ENCODE measurements at places on chromosomes 13 and 19.

GRCh38 chr19:45172173-45172572 lies 5.9 kb downstream of the TRAPPC6A start:
- DNase-seq, result no peak

- no peak for DNase-seq
Observed at GRCh38 chr13:53124623-53125022, 96.0 kb downstream of the OLFM4 start.

- no peak for DNase-seq
Observed at GRCh38 chr19:35087393-35087792, 28.2 kb upstream of the FXYD3 start.

DNA sequence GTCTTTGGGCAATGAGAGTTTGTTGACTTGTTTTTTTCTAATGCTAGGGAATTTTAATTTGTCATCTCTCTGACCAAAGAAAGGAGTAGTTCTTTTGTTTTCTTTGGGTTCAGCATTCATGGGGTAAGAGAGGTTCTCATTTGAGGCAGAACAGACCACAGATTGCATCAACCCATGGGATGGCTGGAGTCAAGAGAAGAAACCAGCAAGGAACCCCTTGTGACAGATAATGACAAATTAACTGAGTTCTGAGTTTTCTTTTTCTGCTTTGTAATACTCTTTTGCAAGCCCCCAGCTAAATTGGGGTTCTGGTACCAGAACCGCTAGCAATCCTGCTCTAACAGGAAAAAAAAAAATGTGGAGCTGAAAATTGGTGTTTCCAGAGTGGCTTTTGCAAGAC lies 864.1 kb downstream of the DIAPH3 start:
- no peak for DNase-seq

DNA sequence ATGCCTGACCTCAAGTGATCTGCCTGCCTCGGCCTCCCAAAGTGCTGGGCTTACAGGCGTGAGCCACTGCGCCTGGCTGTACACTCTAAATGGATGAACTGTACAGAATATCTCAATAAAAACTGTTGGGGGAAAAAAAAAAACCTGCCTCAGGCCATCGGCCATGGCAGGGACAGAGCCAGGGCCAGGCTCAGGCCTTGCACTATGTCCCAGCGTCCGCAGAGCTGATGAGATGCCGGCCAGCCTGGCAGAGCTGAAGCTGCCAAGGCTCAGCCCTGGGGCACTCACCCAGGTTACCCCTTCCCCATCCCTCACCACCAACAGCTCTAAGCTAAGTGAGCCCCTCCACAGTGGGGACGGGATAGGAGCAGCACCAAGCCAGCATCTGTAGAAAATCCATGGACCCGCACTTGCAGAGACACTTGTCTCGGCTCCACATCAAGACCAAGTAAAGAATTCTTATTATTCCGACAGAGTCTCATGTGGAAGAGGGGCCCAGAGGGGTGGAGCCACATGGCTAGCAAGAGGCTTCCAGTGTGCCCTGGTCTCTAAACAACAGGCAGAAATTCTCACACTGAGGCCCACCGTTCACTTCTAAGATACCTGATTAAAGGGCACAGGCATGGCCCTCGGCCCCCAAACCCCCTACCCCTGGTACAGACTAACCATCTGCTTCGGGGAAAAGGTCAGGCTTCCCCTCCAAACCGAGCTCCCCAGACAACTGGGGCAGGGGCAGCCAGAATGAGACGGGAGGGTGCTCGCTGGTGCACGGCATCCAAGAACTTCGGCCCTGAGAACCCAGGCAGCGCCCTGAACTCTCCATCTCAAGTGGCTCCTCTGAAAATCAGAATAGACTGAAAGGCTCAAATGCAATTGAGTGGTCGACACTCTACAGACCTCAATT lies 5.8 kb downstream of the PPP6R1 start:
- DNase-seq, result no peak

- DNase-seq, result no peak
Observed at GRCh38 chr19:52464798-52465470, 11.6 kb downstream of the ZNF578 start.

DNA sequence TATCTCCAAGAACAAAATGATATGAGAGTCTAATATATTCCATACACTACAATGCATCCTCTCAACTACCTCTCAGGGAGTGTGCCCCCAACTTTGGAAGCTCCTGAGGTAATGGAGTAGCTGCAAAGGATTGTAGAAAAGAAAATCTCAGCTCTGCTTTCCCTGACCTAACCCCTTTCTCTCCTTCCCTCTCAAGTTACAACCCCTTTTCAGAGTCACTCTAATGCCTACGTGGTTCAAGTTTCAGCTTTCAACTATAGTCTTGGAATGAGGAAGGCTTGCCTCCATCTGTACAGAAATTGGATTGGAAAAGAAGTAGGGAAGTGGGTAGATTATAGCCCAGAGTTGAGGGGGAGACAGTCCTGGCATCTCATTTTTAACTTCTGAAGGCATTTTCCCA lies 256.0 kb downstream of the PCDH9 start:
- no peak for DNase-seq

DNA sequence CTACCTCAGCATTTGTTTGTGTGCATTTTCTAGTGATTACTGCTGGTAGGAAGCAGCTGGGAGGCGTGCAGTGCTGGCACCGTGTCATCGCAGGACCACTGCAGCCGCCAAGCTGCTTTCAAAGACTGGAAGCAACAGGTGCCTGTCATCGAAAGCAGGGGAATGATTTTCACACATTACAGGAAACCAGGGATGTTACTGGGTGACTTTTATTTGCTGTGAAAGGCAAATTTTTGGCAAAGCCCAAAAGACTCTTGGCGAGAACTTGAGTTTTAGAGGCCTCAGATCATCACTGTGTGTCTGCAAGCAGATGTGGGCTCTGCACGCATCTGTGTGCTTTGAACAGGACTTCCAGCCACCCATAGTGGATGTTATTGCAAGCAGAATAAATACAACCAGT lies 176.4 kb downstream of the FLT1 start:
- DNase-seq, result no peak

DNA sequence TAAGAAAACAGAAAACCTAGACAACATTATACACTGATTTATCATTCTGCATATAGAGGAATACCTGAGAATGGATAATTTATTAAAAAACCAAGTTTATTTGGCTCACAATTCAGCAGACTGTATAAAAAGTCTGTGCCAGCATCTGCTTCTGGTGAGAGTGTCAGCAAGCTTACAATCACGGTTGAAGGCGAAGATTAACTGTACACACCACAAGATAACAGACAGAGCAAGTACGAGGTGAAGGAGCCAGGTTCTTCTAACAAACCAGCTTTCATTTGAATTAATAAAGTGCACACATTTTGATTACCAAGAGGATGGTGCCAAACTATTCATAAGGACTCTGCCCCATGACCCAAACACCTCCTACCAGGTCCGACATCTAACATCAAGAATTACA lies 28.8 kb downstream of the ZNF91 start:
- no peak for DNase-seq

DNA sequence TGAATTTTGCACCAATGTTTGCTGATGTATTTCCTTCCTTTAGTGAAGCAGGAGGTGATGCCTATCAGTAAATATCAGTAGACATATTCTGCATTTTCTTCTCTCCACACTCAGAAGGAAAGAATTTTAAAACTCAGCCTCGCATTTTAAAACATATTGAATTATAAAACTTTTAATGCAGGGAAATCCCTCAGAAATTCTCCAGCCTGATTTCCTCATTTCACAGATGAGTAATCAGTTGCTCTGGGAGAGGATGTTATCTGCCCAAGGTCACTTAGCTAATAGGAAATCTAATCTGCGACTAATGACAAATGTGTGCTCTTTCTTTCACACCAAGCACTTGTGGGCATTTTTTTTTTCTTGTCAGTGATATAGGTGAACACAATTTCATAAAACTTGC lies 320.6 kb downstream of the ITGBL1 start:
- no peak for DNase-seq

DNA sequence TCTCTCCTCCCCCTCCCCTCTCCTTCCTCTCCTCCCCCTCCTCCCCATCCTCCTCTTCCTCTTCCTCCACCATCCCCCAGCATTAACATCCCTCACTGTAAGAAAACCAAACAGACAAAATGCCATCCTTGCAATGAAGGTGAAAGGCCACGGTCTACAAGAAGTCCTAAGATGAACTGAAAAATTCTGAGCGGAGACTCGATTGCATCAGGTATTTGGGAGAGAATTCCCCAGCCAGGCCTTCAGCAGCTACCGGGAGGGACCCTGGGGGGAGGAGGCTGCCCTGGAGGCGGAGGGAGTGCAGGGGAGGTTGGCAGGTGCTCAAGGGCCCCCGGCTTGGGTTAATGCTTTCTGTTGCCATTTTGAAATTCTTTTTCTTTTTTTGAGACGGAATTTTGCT lies 10.1 kb upstream of the TIMM44 start:
- DNase-seq, result no peak

DNA sequence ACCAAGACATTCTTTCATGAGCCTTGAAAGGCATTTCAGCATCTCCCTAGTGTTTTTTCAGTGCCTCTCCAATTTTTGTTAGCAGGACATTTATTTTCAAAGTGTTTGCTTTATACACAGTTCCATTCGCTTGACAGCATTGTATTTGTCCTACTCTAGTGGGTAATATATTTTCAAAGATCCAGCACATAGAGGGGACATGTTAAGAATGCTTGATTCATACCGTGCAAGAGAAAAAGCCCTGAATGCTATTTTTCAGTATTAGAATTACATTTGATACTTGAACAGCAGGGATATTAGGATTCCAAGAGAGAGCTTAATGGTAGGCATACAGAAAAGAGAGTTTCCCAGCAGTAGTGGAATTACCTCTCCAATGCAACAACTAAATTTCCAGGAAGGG lies 21.3 kb downstream of the ERICH6B start:
- DNase-seq, result no peak

DNA sequence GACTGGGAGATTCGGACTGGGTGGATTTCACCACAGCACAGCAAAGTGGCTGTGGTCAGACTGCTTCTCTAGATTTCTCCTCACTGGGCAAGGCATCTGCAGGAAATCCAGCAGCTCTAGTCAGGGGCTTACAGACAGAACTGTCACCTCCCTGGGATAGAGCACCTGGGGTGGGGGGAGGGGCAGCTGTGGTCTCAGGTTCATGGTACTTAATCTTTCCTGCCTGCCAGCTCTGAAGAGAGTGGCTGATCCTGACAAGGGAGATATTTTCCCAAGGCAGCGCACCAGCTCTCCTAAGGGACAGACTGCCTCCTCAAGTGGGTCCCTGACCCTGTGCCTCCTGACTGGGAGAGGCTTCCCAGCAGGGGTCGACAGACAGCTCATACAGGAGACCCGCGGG lies 212.8 kb upstream of the KLF12 start:
- DNase-seq, result no peak

Data from cerebellar nuclear complex (tissue), 1 donor.